ENCODE measurements at places on chromosomes 5 and 9.

DNA sequence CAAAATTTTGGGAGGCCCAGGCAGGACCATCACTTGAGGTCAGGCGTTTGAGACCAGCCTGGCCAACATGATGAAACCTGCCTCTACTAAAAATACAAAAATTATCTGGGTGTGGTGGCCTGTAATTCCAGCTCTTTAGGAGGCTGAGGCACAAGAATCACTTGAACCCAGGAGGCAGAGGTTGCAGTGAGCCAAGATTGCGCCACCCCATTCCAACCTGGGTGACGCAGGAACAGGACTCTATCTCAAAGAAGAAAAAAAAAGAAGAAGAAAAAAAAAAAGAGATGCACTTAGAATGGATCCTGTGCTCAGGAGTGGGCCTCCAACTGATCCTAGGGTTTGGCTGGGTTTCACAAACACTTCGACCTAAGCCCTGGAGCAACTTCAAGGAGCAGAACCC is 45.1 kb downstream of the GLDC start:
- DNase-seq: no peak

GRCh38 chr5:15421921-15422412 is 78.0 kb upstream of the FBXL7 start:
- DNase-seq: no peak

DNA sequence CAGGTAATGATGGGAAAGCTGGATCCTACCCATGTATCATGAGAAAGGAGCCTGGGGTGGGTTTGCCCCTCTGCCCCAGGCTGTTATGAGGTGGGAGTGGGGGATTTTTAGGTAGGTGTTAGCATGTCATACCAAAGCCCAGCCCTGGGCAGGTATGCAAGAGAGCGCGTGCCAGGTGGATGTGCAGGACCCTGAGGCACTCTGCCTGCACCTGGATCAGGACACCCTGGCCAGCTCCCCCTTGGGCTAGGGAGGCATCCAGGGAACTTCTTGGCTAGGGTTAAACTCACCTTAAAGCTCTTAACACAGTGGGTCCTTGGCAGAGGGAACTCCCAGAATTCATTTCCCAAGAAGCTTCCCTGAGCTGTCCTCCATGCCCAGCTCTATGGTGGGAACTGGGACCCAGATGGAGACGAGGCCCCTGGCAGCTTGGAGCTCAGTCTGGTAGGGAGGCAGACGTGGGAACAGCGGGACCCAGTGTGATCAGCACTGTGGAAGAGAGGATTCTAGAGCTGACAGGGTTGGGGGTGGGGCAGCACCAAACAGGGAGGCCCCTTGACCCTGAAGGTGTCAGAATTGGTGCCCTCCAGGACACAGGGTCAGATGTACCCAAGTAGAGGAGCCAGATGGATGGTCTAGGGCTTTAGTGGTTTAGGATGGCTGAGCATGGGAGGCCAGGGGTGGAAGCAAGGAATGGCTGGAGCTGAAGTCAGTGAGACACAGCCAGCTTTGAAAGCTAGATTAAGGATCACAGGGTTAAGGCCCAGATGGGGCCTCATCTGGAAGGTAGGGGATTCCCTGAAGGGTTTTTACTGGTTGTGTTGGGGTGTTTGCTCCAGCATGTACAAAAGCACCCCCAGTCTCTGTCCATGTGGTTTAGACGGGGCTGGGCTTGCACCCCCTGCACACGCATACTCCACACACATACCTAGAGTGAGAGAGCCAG is 2.2 kb upstream of the PRR7 start:
- no peak for DNase-seq

- no peak for DNase-seq
Measured at GRCh38 chr5:159345336-159345735, 15.0 kb upstream of the IL12B start.

GRCh38 chr9:35835216-35835632 is 6.2 kb downstream of the TMEM8B start:
- DNase-seq: no peak

- DNase-seq: no peak
Measured at GRCh38 chr5:67255881-67256280, 59.3 kb upstream of the CD180 start.

GRCh38 chr9:23015557-23015956 is 568.9 kb downstream of the DMRTA1 start:
- DNase-seq: no peak

DNA sequence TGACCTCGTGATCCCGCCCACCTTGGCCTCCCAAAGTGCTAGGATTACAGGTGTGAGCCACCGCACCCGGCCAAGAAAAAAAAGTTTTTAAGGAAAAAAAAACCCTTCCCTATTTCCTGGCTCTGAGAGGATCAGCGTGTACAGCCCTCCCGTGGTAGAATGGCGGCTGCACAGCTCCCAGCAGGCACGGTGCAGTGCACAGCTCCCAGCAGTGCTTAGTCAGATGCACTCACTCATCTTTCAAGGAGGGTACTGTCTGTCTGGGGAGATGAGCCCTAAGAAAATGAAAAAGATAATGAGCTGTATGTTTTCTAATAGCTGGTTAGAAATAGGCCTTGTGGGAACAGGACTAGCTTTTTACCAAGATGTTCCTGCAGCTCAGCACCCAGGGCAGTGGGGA is 36.7 kb upstream of the SLC2A8 start:
- peak; percentile 32 for DNase-seq

DNA sequence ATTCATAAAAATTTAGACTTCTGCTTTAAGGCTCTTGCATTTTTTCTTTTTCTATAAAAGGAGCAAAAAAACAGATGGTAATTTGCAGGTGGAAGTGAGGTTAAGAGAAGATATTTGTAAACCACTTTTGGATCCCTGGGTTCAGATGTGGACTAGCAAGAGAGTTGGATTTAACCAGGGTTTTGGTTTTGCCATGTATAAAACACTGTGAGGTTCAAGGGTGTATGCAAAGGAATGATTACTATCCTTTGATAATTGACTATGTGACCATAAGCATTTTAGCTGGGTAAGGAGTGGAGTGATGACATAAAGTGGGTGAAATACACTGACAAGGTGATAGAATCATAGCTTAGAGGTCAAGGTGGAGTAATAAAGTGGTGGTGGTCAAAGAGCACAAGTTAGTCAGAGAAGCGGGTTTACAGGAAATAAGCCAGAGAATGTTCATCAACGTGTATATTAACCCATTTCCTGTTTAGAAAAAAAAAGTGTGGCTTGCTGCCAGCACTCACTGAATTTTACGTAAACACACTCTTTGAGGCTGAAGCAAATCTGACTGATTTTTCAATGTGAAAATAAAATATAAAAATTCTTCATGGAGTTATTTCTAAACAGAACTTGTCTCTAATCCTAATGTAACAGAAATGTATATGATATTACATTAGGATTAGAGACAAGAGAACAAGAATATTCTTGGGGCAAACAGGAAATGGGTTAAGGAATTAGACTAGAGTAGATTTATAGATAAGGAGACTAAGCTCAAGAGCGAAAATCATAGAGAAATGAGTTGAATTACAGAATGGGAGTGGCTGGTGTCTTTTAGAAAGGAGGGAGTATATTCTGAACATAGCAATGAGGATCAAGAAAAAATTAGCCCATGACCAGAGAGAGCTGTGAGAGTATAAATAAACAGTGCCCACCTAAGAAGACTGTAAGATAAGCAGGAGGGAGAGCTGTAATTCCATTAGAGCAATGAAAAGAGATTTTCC is 74.5 kb downstream of the CDKN2A start:
- no peak for DNase-seq

DNA sequence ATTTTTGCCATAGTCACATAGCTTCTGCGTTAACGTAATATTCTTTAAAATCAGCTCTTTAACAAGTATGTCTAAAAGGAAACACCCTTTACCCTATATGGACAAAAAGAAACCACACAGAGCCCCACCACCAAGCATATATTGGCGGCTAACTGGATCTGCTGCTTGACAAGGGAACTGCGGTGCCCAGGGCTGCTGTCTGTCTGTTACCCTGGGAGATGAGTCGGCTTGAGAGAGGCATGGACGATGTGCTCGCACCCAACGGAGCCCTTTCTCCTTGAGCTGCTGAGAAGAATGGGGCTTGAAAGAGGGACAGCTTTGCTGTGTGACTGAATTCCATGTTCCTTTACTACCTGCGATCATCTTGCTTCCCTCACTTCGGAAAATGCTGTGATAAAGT is 158.6 kb upstream of the SHB start:
- no peak for DNase-seq

DNA sequence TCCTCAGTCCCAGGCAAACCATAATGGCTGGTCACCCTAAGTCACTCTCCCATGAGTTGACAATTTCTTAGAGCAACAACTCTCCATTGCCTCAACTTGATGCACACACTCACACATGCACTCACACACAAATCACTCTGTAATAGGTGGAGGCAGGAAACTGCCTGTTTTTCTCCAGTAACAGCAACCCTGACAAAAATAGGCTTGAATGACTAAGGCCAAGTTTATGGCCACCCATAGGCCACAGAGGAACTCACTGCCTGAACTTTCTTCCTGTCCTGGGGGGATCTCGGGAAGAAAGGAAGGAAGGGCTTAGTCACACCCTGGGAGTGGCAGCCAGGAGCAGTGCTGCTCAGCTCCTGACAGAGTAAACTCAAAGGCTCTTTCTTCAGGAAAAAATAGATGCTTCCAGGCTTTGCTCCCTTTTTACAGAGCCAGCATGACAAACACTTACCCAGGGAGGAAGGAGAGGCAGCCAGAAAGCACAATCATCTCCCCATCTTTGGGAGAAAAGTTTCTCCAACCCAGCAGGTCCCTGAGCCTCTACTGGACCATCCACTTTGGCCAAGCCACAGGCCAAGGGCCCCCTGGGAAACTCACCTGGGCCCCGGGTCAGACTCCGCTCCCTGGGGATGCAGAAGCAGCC is 368 bp downstream of the SH3TC2 start:
- no peak for DNase-seq

DNA sequence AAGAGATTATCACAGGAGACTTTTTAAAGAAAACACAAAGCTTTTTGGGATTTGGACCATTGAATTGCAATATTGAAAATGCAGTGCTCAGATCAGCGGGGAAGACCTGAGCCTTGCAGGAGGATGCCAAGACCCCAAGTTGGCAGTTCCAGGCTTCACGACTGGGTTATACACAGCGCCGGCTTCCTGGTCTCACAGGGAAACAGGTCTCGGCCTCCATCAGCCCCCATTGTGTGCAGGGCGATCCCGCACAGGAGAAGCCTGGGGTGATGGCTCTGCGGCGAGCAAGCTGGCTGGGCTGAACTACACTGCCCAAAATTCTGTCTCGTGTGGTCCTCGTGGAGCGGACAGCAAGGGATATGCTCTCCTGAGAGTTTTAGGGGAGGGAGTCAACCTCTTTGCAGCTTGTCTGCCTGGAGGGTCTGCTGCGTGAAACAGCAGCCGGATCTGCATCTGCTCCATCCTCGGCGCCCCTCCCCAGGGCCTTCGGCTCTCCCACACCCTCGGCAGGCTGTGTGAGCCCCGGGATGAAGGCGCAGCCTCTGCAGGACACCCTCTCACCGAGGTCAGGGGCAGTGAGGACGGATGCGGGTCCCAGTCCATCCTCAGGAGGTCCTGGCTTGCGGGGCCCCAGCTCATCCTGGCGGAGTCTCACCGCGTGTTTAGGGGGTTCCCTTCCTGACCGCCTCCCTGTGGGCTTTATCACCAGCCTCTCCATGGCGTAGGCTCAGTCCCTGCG is 60.6 kb downstream of the NSUN2 start:
- no peak for DNase-seq

DNA sequence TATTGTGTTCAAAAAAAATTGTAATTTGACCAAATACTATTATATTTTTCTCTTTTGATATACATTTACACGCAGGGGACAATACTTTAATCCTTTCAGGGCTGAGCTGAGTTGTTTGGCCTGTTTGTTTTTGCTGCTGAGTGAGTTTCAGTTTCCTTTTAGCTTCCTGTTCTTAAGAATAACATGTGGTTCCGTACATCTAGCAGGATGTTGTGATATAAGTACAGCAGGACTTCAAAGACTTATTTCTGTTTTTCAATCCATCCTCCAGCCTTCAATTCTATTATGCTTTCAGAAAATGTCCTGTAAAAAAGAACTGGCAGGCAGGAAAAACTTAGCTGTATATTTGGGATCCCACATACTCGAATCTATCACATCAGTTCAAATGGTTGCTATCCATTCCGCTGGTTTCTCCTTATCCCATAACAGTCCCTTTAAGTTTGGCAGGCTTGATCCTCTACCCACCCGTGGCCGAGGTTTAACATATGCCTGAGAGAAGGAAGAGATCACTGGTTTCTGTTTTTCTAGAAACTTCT is 1037.3 kb upstream of the ACO1 start:
- DNase-seq: no peak

GRCh38 chr5:91020065-91020800 is 362.9 kb downstream of the ARRDC3 start:
- DNase-seq: no peak

- DNase-seq: no peak
Measured at GRCh38 chr9:115668521-115668920, 485.1 kb upstream of the PAPPA start.

DNA sequence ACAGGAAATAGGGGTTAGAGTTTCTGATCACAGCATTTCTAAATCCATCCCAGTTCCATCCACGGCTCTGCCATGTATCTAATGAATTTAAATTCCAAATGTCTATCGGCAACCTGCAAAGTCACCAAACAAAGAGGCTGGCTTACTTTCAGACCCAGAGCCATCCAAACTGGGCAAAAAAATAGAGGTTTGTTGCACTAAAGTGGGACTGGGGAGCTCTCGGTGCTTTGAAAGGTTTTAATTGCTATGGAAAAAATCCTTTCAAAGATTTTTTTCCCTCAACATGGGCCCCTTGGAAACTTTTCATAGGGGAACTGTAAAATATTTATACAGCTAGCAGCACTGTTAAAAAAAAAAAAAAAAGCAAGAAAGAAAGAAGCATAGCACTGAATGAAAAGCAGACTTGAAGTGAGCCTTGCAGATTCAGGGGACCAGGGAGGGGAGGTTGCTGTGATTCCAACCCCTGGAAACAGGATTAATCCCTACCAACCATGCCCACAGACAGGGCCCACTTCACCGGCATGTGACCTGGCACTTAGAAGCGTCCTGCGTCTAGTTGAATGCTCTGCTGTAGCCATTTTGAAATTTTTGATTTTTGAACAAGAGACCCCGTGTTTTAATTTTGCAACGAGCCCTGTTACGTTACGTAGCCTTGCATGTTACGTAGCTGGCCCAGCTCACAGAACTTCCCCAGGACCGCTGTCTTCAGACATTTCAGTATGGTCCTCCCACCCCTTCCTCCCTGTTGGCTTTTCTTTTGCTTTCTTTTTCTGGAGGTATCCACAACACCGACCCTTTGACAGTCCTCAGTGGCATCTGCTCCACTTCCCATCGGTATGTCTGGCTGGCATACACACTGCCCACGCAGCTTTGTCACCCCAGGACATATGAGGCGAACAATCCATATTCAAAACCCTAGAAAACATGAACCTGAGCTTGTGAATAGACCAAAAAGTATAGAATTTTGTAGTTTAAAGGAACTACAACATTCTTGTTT is 105.3 kb upstream of the NFIB start:
- DNase-seq: no peak

GRCh38 chr9:72586388-72587130 is 65.2 kb downstream of the TMC1 start:
- DNase-seq: no peak

- DNase-seq: no peak
Measured at GRCh38 chr5:151905557-151905961, 19.1 kb downstream of the GLRA1 start.

All from Peyer's patch (tissue), 4 donors.